Spleen (tissue), 13 donors: ENCODE measurements at places on chromosomes 2 and 18. TPM values are rescaled to one million over a fixed set of nuclear protein-coding genes. Genes with fewer than 3 reads are reported as not detected.
A peak's percentile ranks its signal among the peaks of the same experiment; 100 is the strongest.

- peak; percentile 54 for DNase-seq
These were observed 174.9 kb downstream of the CELF4 start for GRCh38 chr18:37390687-37391086.

DNA sequence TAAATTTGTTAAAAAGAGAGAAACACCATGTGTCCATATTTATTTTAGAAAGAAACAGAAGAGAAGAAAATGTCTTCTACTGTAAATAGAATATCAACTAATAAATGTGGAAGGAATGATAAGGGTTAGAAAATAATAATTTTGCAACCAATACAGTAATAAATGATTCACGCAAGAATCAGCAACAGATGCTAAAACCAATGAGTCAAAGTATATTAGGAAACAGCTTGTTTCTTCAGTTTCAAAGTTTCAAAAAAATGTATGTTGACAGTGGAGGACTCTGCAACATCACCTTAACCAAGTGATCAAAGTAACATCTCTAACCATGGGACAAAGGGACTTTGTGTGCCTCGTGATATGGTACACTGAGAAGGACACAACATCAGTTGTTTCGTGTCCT lies 147.0 kb downstream of the TWIST2 start:
- no peak for DNase-seq

DNA sequence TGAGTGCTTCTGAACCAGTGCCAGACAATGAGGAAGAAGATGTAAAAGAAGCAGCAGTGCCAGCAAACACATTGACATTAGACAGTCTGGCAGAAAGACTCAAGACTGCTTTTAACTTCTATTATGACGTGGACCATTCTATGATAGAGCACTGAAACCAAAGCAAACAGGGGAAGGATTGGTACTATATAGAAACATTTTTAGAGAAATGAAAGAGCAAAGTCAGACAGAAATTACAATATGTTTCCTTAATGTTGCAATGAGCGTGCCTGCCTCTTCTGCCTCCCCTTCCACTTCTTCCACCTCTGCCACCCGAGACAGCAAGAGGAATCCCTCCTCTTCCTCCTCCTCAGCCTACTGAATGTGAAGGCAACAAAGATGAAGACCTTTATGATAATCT lies 39.7 kb downstream of the DHX57 start:
- DNase-seq: no peak

DNA sequence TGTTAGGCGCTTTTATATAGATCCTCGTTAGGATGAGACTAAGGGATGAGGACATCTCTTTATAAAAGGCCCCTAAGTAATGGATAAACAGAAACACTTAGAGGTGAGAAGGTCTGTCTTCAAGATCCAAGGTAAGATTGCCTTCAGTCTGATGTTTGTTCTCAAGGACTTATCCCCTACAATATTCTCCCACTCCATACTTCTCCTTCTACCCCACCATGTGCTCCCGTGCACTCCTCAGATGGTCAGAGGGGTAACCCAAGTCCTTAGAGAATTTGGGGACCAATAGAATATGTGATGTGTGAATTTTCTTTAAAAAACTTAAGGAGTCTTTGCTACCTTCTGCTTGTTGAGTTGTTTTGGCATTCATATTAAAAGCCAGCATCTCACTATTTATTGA lies 23.1 kb downstream of the FOSL2 start:
- DNase-seq: no peak

DNA sequence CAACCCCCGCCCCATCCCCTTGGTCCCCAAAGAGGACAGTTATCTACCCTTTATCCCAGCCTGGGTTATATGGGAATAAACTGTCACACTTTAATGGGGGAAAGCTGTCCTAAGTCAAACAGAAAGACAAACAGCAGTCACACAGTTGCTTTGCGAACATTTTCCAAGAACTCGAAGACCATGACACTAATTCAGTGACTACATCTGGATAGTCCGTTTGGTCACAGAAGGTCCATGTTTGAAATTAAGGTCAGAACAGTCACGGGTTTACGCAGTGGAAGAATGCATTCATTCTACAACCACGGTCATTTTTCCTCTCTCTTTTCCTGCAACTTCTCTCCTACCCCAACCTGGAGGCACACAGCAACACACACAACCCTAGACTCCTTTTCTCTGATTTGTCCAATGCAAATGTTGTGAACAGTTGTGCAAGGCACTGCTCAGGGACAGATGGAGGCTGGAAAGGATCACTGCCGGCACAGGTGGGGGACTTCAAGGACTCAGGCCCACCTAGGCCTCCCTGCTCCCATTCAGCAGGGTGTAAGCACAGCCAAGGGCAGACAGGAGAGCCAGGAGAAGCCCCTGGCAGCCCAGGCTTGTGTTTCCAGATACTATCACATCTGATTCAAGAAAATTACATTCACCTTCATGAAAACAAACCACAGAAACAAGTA lies 39.9 kb downstream of the ZNF516 start:
- DNase-seq: no peak

- no peak for DNase-seq
These were observed 32.8 kb downstream of the COBLL1 start for GRCh38 chr2:164808776-164809175.

- DNase-seq: no peak
These were observed 182.0 kb downstream of the PID1 start for GRCh38 chr2:229088966-229089700.

GRCh38 chr2:169717691-169718063 lies 16.0 kb upstream of the KLHL23 start:
- no peak for DNase-seq

GRCh38 chr2:38207168-38207567 lies 131.2 kb upstream of the CYP1B1 start:
- no peak for DNase-seq

- DNase-seq: no peak
These were observed 4.9 kb upstream of the SIX2 start for GRCh38 chr2:45014016-45014702.

DNA sequence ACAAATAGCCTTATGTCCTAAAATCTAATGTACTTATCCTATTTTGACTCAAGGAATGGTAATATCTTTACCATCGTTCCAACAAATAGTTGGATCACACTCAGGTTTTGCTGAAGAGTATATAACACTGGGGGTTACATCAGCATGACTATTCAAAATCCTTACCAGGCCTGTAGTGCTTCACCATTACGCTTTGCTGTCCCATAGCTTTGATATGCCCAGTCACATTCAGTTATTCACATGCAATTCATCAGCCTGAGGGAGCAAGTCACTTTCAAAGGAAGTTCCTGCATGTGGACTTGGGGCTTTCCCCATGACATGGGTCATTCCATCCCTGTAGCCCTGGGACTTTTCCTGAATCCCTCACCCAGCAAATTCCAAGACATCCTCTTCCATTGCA lies 39.6 kb downstream of the FTCDNL1 start:
- no peak for DNase-seq

DNA sequence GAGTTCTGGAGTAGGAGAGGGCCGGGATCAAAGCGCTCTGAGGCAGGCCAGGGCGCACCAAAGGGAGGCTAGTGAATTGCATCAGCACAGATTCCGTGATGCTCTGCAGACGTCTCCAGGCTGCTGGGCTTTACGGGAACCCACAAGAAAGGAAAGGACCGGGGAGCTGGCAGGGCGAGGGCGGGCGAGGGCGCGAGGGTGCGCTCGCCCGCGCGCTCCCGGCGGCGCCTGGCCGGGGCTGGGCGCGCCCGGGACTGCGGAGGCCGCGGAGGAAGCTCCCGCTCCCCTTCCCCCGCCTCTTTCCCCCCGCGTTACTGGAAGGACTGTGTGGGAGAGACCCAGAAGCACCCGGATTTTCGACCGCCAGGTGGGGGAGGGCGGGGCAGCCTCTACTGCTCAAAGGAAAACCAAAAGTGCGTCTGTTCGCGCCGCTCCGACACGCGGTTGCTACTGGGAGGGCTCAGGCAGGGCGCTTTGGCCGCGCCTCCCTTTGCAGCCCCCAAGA lies 2.4 kb upstream of the FOSL2 start:
- DNase-seq: peak; percentile 94

GRCh38 chr2:114857196-114857595 lies 414.8 kb downstream of the DPP10 start:
- no peak for DNase-seq

DNA sequence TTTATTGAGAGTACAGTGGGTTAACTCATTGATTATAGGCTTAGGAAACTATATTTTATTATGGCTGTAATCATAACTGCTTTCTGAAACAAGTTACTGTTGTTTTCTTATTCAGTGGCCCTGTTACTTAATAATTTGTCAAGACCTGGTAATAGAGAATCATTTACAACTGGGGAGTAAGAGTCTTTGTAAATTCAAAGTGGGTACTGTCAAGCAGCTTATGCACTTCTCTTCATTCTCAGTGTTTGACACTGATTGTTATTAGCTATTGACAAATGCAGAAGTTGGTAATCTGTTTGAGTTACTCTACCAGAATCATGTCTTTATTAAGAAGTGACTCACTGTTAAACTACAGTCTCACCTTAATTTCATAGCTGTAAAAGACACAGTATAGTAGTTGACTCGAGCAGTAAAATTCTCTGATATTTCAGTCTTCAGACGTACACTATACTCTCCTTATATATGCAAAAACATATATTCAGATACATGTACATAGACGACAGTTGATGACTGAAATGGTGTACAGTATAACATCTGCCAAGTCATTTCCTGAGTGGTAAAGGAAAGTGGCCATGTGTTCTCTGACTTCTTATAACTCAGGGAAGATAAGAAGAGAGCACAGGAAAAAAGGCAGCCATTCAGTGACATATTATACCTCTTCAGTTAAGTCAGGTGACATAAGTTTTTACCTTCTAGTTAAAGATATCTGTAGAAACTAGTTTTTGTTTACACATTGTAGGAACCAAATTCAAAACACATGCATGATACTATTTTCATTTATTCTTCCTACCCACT lies 36.0 kb upstream of the TTC27 start:
- no peak for DNase-seq

DNA sequence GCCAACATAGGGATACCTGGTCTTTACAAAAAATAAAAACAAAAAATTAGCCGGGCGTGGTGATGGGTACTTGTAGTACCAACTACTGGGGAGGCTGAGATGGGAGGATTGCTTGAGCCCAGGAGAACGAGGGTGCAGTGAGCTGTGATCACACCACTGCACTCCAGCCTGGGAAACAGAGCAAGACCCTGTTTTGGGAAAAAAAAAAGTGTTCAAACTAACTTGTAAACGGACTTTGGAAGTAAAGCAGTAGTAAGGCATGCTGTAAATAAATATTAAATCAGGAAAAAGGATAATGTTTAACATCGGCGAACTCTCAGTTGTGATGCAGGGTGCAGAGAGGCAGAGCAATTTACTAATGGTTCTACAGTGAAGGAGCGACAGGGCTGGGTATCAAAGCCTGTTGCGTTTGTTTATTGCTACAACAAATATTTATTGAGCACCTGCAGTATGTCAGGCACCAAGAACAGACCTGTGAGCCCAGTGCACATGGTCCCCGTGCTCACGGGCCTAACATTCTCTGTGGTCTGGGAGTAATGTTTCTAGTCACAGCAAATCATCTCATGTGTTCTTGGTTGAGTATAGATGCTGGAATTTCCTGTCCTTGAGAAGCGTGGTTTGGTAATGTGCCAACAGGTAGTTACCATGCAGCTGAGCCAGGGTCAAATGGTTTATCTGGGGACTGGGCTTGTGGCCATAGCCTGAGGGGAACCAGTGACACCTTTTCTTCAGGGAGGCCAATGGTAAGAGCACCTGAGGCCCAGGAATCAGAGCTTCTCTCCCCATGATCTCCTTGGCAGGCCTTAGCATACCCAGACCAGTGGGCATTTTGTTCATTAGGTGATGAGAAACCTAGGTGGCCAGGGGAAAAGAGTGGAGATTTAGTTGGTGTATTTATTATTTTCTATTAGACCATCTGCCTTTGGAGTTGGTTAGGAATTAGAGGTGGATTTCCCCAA lies 27.9 kb upstream of the GREB1 start:
- DNase-seq: no peak

The TP53I3 gene
- polyA plus RNA-seq: 12.3 TPM

The MROH2A gene
- polyA plus RNA-seq: 1.5 TPM

The SLC11A1 gene
- 38.6 TPM for polyA plus RNA-seq

The LRP1B gene
- polyA plus RNA-seq: not detected

The NEU4 gene
- 0.04 TPM for polyA plus RNA-seq

The TBR1 gene
- not detected for polyA plus RNA-seq

The SP9 gene
- polyA plus RNA-seq: not detected

The SERPINB2 gene
- polyA plus RNA-seq: not detected

The GPR45 gene
- not detected for polyA plus RNA-seq

The NOL4 gene
- polyA plus RNA-seq: 0.13 TPM

The IL36G gene
- polyA plus RNA-seq: not detected

The FAM110C gene
- 0.33 TPM for polyA plus RNA-seq

The AFF3 gene
- polyA plus RNA-seq: 8.5 TPM

The CHRNG gene
- 0.06 TPM for polyA plus RNA-seq

The PPM1B gene
- polyA plus RNA-seq: 21.9 TPM

The RAPGEF4 gene
- polyA plus RNA-seq: 0.86 TPM

The SERPINB13 gene
- not detected for polyA plus RNA-seq

The PLEK gene
- polyA plus RNA-seq: 67.7 TPM

The ANKRD30B gene
- polyA plus RNA-seq: not detected

The SMYD1 gene
- 0.02 TPM for polyA plus RNA-seq
